Type B pancreatic cell (in vitro differentiated cells): ENCODE measurements at places on chromosomes 2 and 18.
A peak's percentile ranks its signal among the peaks of the same experiment; 100 is the strongest.

- no peak for DNase-seq
Observed at GRCh38 chr2:6827566-6828298, 38.0 kb downstream of the CMPK2 start.

- DNase-seq = no peak
Observed at GRCh38 chr18:3281456-3282400, 19.8 kb downstream of the MYL12B start.

- peak; percentile 53 for DNase-seq
Observed at GRCh38 chr2:239263231-239263630, 137.6 kb downstream of the HDAC4 start.

- no peak for DNase-seq
Observed at GRCh38 chr18:74066018-74066417, 81.6 kb downstream of the FBXO15 start.

GRCh38 chr2:14690926-14691325 is 58.4 kb downstream of the LRATD1 start:
- no peak for DNase-seq

DNA sequence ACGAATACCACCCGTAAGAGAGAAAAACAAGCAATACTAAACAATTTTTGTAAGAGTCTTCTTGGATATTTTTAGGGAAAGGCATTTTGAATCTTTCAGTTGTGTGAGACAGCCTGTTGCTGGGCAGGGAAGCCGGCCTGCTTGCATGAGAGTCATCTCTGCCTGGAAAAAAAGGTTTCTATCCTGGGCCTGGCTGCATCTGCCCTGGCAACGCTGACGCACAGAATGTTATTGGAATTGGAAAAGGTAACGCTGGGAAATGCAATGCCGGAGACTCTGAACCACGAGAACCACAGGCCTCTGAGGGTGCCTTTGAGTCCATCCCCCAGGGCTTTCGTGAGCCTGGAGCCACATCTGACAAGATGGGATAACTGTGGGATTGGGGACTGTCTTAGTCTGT is 17.9 kb upstream of the NPAS2 start:
- no peak for DNase-seq

DNA sequence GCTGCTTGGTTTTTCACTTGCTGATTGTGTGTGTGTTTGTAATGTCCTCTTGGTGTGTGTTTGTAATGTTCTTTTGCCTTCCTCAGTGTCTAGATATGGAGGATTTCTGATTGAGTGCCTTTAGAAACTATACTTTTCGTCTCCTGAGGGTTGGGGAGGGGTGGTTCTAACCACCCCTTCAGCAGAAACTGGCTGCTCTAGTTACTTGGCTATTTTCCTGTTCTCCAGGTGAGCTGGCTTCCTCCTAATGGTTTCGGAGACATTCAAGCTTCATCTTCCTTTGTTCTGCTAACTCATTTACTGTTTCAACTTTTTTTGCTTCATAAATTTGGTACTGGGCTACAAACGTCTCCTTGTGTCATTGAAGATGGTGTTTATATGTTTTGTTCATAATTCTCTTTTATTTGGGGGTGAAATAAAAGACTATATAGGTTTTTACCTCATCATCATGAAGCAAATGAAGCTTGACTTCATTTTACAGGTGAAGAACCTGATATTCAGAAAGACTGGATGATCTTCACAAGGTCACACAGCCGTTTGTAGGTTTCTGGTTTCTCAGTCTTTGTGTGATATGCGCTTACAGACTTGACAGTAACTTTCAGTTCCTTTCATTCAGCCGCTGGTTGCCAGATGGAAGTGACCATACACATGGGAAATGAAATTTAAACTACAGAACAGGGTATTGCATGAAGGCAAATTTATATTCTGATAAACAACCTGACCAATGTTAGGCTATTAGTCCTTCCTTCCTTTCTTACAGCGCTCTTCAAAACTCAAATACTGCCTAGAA is 238.5 kb downstream of the GALR1 start:
- no peak for DNase-seq

GRCh38 chr2:173741759-173742158 is 223.4 kb downstream of the SP3 start:
- no peak for DNase-seq

DNA sequence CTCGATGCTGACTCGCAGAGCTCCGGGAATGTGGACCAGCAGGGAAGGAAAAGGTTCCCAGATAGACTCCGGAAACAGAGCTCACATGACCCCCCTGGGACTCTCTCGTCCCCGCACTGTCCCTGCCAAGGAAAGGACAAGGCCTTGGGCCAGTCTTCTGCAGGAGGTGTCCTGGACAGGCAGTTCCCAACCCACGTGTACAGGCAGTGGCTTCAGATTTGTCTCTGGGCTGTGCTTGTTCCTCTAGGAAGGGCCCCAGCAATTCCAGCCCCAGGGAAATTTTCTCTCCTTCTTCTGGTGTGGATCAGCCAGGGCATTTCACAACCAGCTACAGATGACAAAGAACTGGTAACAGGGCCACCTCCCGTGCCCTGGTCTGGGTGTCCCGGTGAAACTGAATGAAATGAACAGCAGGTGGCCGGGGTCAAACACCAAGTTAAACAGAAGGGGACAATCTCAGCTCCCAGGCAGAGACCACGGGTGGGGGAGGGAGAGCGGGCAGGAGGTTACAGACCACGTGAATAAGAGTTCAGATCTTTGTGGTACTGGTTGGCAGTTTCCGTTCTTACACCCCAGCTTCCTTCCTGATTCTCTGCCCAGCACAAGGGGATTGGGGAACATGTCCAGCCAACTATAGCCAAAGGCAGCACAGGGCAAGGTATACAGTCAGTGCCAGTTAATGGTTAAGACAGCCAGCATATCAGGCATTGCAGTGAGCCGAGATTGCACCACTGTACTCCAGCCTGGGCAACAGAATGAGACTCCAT is 52.2 kb upstream of the CAB39 start:
- no peak for DNase-seq

- no peak for DNase-seq
Observed at GRCh38 chr2:46299365-46300263, 2.4 kb downstream of the EPAS1 start.

DNA sequence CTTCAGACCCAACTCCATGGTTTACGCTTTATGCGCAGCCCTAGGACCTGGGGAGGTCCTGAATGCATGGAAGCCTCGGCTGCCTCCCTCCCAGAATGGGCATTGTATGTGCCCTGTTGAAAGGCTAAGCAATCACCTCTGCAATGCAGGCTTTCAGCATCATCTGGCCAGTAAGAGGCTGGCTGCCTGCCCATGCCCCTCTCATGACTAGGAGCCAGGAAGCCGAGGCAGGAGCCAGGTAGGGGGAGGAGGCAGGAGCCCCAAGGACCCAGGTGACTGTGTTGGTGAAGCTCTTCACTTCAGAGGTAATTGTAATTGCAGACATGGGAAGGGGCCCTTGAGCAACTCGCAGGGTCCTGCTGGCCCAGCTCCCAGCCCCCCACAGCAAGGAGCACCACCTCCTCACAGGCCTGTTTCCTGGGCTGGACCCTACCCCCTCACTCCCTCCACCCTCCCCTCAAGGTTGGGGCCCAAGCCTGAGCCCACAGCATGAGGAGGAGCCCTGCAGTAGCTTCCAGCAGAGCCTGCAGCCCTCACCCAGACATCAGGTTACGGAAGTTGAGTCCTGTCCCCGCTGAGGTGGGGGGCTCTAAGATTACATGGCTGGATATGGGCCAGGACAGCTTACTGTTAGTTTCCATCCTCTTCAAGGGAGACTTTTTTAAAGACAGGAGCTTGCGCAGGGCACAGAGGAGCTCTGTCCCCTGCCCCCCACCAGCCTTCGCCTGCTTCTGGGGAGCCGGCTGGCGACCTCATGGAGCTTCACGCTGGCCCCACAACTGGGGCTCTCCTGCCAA is 21.9 kb downstream of the CRACDL start:
- DNase-seq = peak; percentile 55

GRCh38 chr2:212532087-212532486 is 6.5 kb downstream of the ERBB4 start:
- no peak for DNase-seq

- no peak for DNase-seq
Observed at GRCh38 chr2:235165136-235165535, 213.3 kb downstream of the SH3BP4 start.

DNA sequence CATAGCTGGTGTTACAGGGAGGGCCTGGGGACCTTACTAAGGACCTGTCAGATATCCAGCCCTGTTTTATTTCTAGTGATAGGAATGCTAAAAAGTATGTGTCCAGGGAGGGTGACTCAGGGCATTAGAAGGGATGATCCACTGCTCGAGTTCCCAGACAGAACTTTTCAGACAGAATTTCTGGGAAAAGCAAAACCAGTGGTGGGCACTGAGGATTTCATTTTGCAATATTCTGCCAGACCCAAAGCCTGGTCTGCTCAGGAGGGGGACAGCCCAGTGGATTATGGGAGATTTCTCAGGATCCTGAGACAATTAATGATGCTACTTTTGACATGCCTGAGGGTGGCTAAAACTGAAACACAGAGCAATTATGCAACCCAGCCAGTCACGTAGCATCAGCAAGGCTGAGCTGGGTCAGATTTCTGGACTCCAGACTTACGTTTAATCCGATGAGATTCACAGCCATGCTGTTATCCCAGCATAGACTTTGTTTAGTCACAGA is 4.7 kb upstream of the KCNE4 start:
- DNase-seq = no peak

GRCh38 chr2:133054297-133054696 is 384.3 kb upstream of the LYPD1 start:
- no peak for DNase-seq

DNA sequence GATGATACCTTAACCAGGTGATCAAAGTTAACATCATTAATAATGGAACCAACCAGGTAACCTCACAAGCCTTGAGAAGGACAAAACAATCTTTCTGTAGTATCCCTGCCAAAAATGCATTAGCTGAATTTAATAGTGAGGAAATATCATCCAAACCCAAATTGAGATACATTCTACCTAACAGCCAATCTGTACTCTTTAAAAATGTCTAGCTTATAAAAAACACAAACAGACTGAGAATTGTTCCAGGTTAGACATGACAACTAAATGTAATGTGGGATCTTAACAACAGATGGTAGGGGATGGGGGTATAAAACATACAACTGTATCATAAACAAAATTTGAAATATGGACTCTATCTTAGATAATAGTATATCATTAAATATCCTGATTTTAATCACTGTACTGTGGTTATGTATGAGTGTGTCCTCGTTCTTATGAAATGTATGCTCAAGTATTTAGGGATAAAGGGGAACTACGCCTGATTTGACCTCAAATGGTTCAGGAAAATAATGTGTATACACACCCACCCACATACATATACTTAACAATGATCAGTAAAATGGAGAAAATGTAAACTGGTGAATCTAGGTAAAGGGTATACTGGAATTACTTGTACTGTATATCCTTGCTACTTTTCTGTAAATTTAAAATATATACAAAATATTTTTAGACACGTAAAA is 1.7 kb downstream of the FANCL start:
- no peak for DNase-seq

DNA sequence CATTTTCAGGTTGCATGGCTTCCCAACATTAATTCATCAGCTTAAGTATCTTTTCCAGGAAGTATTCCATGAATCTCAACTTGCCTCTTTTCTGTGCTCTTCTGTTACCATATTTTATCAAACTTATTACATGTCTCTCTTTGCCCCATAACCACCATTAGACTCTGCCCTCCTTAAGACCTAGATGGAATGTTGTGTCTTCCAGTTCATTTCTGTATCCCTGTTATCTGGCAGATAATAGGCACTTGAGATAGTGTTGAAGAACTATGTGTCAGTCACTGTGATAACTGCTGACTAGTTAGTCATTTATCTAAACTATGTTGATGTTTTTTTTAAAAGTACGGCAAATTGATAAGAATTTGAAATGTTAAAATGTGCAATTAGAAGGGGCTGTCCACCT is 41.8 kb downstream of the GLS start:
- no peak for DNase-seq

DNA sequence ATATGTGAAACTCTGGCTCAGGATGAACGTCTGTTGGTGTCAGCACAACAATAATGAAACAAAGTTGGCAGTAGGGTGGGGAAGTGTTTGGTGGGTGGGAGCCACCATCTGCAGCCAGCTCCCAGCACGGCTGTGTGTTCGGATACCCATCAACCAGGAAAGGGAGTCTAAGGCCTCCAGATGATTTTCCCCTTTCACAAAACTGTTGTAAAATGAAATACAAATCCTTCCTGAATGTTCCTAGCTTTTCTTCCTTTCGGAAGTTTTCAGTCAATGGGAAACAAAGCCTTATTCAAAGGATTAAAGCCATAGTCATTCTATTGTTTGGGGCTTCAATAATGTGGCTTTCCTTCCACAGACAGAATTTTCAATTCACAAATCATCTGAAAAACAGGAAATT is 14.5 kb upstream of the DARS1 start:
- DNase-seq = no peak

DNA sequence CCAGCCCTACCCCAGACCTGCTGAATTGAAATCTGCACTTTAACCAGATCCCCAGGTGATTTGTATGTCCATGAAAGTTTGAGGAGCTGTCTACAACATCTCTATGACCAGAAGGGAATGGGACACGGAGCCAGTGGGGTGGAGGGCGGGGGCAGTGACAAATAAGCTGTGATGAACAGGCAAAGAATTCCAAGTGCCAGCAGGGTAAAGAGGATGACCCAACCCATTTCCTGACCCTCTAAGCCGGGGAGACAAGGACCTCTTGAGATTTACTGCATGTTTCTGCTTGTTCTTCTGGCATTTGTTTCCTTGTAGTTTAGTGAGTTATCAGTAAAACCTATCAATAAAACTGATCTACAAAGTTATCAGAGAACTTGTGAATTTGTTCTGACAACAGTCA is 8.7 kb downstream of the TET3 start:
- DNase-seq = no peak

- DNase-seq = no peak
Observed at GRCh38 chr2:23526114-23526513, 141.1 kb downstream of the KLHL29 start.

- DNase-seq = no peak
Observed at GRCh38 chr18:55582325-55582724, 5.7 kb downstream of the TCF4 start.

- DNase-seq = no peak
Observed at GRCh38 chr2:23954325-23955014, 14.2 kb downstream of the UBXN2A start.

DNA sequence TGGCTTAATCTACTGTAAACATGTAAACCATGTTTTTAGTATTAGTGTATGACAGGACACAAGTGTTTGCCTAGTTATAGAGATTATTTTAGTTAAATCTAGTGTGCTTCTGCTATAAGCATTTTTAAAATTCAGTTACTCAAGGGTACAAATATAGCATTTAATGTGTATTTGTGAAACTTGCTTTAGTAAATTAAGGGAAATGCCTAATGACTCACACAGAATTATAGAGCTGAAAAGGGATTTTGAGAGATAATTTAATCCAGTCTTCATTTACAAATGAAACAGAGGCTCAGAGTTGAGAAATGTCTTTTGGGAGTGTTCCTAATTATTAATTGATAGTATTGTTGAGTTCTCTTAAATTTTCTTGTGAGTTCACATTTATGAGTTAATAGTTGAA is 8.2 kb downstream of the ACTR3 start:
- DNase-seq = no peak

DNA sequence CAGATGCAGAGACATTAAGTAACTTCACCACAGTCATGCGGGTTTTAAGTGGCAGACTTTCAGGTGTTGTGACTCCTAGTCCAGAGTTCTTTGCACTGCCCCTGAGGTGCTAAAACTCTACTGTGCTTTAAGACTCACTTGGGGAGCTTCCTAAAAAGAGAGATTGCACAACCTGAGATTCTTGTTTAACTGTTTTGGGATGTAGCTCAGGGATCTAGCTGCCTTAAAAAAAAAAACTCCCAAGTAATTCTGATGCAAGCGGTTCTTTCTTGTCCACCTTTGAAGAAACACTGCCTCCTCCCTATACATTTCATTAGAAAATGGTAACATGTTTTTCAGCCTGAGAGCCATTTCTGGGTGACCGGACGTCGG is 13.0 kb downstream of the IL37 start:
- DNase-seq = no peak

GRCh38 chr2:233817995-233818638 is 36.2 kb downstream of the HJURP start:
- DNase-seq = peak; percentile 47
